Skeletal muscle cell (primary cell): ENCODE measurements at places on chromosomes 2 and 18.

GRCh38 chr2:196743165-196743564 is 56.3 kb downstream of the GTF3C3 start:
- no peak for DNase-seq

DNA sequence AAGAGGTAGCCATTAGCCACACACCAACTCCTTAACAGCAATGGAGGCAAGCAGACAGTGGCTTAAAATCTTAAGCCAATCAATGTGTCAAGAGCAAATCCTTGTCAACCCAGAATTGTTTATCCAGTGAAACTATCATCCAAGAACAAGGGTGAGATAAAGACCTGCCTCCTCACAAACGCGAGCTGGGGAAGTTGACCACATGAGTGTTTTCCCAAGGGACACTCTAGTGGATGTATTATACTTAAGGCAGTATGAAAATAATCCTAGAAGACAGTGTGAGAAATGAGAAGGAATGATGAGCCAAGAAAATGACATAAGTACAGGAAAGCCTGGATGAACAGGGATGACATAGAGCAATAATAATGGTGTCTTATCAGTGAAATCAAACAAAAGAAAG is 209.6 kb downstream of the TWIST2 start:
- DNase-seq = peak; percentile 1

GRCh38 chr2:6945087-6945813 is 28.0 kb downstream of the RNF144A start:
- no peak for DNase-seq

- DNase-seq = no peak
Measured at GRCh38 chr2:142153601-142154000, 22.8 kb upstream of the LRP1B start.

DNA sequence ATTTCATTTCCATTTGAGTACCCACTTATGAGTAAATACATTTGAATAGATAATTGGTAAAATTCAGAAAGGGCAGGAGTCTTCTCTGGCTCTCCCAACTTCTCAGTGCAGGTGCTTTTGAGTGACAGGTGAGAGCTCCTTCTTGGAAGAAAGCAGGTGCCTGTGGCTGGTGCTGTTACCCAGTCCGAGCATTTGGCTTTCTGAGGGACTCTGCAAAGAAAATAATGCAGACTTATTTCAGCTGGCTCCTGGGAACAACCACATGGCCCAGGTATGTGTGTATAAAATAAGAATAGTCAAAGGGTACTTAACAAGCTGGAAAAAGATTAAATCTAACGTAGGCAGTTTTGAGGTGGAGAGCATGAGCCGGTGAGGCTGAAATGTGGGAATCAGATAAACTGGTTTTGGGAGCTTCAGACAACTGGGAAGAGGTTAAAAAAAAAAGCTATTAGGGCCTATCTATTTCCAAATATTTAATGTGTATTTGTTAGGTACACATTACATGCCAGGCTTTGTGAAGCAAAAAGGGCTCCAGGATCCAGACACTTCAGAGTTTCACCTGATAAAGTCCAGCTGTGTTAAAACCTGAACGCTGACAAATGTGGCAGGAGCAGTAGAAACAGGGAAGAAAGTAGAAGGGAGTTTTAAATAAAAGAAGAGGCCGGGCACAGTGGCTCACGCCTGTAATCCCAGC is 20.6 kb downstream of the ZNF236 start:
- no peak for DNase-seq

DNA sequence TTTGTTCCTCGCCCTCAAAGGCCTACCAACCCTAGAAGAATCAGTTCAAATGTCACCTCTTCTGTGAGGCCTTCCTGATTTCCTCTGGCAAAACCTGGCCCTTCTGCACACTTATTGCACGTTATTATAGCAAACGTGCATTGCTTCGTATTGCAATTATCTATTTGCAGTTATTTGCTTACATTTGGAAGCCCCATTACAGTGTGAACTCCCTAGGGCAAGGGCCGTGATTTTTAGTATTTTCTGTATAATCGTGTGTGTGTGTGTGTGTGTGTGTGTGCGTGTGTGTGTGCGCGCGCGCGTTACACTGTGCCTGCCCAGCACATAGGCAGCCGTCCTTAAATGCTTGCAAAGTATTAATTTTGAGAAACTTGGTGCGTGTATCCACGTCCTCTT is 460 bp upstream of the SEMA4F start:
- no peak for DNase-seq

DNA sequence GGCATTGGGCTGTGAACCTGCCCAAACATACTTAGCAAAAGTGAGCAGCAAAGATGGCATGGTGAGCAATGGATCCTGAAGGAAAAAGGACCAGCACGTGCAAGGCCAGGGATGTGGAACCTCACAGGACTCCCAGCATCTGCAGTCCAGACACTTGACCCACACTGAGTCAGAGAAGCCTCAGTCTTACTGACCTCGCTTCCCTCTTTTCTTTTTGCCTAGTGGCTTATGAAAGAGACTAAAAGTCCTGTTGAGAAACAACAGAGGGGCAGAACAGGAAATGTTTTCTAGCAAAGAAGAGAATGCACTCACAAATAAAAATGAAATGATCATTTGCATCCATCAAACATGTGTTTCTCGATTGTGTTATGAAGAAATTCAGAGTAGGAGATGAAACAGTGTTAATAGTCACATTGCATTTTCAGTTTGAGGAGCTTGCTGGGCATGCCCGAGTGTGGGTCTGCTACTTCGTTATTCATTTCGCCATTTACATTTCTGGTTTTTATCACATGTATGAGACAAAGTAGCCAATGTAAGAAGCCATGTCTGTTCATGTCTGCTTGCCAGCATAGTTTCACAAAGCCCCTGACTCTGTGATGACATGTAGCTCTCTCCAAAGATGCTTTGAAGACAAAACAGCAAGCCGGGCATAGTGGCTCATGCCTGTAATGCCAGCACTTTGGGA is 118.4 kb downstream of the INO80D start:
- DNase-seq = no peak

DNA sequence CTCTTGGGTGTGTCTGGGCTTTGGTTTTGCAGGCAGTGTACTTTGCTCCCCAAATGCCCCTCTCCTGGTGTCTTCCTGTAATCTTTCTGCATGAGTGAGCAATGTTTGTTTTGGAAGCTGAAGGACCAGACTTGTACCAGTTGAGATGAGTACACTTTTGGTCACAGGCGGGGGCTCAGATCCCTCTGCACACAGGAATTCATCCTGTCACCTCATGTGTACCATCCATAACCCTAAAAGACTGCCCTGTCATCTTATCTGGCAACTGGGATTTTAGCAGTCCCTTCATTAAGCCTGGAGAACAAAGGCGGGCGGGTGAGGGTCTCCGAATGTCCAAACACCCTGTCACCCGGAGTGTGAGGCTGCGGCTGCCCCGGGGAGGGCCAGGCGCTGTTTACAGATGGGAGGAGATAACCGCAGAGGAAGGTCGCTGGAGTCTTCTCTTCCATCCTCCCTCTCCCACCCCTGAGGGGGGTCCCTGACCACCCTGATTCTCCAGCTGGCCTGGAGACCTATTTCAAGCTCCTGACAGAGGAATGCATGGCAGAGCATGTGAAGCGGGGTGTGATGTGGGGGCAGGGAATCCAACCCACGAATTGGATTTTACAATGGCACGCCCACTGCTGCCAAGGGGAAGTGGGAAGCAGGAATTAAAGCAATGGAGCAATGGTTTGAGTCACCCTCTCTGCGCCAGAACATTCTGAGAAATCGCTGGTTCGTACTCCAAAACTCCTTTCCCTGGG is 158.2 kb upstream of the MYCN start:
- DNase-seq = no peak

- no peak for DNase-seq
Measured at GRCh38 chr2:2662847-2663356, 331.8 kb upstream of the MYT1L start.

GRCh38 chr2:7438855-7439254 is 521.6 kb downstream of the RNF144A start:
- no peak for DNase-seq
